Activated T-cell treated with anti-CD3 and anti-CD28 coated beads for 1 hour (primary cell): ENCODE measurements at places on chromosomes 7 and 10.

DNA sequence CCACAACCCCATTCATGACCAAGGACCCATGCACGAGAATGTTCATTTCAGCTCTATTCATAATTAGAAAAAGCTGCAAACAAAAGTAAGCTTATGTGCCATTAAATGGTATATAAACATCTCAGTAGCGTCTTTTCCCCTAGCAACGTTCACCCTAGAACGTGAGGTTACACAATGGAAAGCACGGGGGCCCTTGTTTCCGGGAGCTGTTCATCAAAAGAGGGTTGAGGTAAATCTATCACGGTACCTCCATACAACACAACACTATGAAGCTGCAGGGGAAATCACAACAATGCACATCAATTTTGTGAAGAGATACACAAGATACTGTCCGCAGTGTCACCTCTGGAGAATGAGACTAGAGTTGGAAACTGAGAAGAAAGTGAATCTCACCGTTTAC lies 80.9 kb upstream of the DDC start:
- DNase-seq = no peak

DNA sequence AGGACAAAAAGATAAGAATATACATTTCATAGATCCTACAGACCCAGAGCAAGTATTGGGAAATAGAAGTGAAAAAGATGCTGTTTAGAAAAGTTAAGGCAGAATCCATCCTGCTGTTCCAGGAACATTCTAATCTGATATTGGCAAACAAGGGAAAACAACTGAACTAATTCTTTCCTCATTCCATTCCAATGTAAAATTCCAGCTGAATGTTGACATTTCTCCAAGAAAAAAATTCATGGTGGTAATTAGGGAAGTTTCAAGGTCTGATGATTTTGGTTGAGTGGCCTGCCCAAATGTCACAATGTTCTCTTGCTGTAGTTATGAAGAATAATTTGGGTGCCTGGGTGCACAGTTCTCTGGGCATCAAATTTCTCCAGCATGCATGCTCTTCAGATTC lies 15.2 kb downstream of the PIP start:
- no peak for DNase-seq

DNA sequence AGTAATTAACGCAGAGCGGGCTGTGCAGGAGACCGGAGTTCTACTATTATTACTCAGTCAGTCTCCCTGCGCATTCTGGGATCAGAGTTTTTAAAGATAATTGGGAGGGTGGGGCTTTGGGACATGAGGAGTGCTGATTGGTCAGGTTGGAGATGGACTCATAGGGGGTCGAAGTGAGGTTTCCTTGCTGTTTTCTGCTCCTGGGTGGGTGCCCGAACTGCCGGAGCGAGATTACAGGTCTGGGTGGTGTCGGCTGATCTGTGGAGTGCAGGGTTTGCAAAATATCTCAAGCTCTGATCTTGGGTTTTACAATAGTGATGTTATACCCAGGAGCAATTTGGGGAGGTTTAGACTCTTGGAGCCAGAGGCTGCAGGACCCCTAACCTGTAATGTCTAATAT lies 3.9 kb upstream of the LRRC27 start:
- no peak for DNase-seq

DNA sequence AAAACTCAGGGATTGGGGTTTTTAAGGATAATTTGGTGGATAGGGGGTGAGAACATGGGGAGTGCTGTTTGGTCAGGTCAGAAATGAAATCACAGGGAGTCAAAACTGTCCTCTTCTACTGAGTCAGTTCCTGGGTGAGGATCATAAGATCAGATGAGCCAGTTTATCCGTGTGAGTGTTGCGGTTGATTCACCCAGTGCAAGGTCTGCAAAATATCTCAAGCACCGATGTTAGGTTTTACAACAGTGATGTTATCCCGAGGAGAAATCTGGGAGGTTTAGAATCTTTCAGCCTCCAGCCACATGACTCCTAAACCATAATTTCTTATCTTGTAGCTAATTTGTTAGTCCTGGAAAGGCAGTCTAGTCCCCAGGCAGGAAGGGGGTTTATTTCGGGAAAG lies 31.7 kb upstream of the AGR2 start:
- DNase-seq = no peak

- no peak for DNase-seq
Observed at GRCh38 chr7:116572036-116572435, 47.2 kb downstream of the CAV1 start.

DNA sequence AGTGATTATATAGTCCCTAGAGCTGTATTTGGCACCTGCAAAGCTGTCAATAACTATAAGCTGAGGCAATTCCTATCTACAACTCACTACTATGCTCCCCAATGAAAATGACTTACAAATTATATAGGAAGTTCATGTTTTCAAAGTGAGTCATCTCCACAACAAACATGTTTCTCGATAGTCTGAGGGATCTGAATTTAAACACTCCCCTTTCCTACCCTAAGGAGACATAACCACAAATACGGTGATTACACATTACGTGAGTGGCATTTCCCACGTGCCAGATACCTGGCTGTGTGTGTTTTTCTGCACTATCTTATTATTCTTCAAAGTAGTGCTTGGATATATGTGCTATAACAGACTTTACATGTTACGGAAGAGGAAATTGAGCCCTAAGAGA lies 122.5 kb upstream of the C1QL3 start:
- no peak for DNase-seq

GRCh38 chr10:119205894-119206602 lies 1.3 kb upstream of the GRK5 start:
- DNase-seq = peak; percentile 26

GRCh38 chr10:125092564-125093031 lies 67.8 kb downstream of the CTBP2 start:
- DNase-seq = no peak

GRCh38 chr7:97454636-97455035 lies 277.2 kb upstream of the TAC1 start:
- no peak for DNase-seq

DNA sequence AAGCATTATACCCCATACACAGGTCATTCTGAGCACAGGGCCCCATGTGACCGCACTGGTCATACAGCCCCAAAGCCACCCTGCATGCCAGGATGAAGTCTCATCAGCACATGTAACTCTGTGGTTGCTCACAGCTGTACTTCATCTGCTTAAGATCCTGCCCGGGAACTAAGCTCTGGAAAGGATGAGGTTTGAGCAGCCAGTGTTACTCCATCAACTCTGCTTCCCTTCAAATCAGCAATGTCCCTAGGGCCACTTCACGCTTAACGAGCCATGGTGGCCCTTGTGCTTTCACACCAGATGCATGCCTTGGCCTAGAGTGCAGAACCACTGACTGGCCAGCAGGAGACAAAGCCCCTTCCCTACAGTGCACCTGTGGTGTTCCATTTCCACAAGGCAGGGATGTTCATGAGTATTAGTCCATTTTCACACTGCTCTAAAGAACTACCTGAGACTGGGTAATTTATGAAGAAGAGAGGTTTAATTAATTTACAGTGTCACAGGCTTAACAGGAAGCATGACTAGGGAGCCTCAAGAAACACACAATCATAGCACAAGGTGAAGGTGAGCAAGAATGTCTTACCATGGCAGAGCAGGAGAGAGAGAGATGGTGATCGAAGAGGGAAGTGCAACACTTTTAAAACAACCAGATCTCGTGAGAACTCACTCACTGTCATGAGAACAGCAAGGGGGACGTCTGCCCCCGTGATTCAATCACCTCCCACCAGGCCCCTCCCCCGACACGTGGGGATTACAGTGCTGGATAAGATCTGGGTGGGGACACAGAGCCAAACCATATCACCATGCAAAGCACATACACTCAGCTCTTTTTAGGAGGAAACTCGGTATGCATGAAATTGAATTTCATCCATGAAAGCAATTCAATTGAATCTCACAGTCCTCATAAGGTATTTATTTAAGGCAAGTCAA lies 149.0 kb upstream of the CDCA7L start:
- no peak for DNase-seq

- no peak for DNase-seq
Observed at GRCh38 chr10:32618482-32618881, 172.5 kb downstream of the CCDC7 start.

DNA sequence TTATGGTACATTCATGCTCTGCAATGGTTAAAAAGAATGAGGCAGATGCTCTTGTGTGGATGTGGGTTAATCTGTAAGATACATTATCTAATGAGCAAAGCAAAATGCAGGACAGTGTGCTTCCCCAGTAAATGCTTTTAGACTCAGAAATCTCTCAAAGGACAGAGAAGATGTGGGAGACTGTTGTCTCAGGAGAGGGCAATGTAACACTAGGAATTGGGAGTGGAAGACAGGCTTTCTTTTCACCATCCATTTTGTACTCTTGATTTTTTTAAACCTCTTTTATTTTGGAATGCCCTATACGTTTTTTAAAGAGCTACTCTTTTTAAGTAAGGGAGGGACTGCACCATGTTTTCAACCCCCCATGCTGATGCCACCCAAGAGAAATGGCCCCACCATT lies 77.5 kb upstream of the ADAM12 start:
- no peak for DNase-seq

GRCh38 chr7:21671859-21672258 lies 129.0 kb downstream of the DNAH11 start:
- no peak for DNase-seq

DNA sequence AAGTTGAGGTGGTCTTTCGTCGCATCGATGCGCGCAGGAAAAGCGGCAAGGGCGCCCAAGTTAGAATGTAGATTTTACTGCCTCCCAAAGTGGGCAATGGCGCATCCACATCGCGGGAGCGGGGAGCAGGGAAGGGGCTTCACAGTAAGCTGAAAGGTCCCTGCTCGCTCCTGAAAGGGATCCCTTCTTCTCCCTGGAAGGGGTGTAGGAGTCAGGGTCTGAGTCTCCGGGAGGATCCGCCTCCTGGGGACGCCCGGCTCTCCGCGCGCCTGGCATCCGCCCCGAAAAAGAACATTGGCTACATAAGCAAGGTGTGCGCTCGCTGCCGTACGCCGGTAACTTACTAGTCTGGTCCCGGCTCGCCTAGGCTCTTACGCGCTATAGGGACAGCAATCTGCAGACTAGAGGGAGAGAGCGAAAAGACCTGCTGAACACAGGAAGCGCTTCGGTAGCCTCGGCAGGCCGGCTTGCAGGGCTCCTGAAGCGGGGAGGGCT lies 804 bp downstream of the UNC5B start:
- DNase-seq = no peak

GRCh38 chr10:106982268-106982667 lies 182.2 kb downstream of the SORCS1 start:
- no peak for DNase-seq

DNA sequence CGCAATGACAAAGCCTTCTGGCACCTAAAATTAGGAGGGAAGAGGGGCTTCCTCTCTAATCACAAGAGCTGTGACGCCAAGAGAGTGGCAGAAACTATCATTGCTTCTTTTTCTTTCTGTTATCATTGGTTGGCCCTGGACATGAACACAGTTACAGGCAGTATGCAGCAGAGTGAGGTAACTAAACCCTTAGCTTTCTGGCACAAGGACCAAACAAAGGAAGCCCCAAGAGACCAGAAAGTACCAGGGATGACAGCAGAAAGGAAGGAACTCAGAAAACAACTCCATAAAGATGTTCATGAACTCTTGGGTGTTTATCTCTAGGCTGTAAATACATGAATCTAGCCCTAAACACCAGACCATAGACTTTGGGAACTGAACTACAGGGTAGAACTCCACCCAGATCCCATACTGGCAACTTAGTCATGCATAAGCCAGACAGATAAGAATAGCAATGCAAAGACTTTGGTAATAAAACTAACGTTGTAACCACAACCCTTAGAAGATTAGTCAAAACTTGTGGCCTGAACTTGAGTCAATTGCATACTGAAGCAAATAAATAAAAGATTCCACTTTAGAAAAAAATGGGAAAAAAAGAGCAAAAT lies 195.7 kb upstream of the PTN start:
- no peak for DNase-seq

DNA sequence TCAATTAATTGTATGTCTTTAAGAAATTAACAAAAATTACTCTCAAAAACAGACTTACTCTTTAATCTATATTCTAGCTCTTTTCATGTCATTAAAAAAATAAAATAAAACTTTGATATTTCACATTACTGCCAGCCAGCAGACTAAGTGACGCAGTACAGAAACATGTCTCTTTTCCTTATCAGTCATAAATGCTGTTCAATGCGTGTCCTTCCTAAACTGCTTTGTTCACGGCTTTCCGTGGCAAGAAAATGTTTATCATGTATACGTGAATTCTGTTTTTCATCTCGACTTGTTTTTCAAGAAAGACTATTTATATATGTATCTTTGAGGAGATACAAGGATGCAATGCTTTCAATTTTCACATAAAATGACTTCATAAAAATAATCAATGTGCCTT lies 182.4 kb downstream of the DOCK4 start:
- DNase-seq = no peak

DNA sequence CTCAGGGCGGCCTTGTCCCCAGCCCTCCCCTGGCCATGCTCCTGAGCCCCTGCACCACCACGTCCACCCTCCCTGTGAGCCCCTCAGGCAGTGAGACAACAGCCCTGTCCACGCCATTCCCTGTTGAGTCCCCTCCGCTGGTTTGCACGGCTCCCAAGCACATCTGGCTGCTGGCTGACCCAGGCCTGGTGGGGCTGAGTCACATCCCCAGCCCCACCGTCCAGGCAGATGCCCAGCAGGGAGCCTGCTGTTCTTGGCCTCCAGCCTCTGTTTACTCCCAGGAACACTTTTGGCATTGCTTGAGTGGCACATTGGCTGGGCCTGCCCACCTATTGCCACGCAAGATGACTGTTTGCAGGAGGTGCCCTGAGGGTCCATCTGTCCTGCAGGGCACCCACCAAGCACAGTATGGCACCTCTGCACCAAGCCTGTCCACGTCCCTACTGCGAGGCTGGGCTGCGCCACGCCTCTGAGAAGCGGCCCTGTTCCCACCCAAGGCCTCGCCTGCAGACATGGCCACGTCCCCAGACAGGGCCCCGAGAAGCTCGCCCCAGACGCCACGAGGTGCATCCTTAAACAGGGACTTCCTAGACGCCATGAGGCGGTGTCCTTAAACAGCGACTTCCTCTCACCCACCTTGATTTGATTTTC lies 48.4 kb upstream of the INPP5A start:
- DNase-seq = no peak

DNA sequence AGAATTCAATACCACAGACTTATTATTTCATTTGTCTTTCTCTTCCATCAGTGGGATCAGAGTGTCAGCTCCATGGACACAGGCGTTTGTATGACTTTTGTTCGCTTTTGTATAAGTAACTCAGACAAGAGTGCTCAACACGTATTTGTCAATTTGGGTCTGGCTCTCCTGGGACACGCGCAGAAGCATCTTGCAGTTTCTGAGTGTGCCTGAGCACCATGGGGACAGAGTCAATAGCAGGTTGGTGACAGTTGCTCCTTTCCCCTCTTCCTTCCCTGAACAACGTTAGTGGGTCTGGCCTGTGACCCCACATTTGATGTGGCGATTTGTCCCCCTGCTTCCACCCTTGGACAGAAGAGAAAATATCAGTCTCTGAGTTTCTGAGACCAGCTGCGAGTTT lies 120.4 kb upstream of the SDK1 start:
- no peak for DNase-seq

GRCh38 chr10:99995713-99996112 lies 14.0 kb downstream of the DNMBP start:
- no peak for DNase-seq

GRCh38 chr7:143216151-143216550 lies 5.7 kb upstream of the TAS2R40 start:
- DNase-seq = no peak
